ENCODE measurements at places on chromosomes 1 and 21.
A peak's percentile ranks its signal among the peaks of the same experiment; 100 is the strongest.

- no peak for DNase-seq
Measured at GRCh38 chr1:175714350-175714749, 29.0 kb downstream of the TNR start.

GRCh38 chr1:114010433-114011184 is 31.3 kb downstream of the OLFML3 start:
- DNase-seq: no peak

DNA sequence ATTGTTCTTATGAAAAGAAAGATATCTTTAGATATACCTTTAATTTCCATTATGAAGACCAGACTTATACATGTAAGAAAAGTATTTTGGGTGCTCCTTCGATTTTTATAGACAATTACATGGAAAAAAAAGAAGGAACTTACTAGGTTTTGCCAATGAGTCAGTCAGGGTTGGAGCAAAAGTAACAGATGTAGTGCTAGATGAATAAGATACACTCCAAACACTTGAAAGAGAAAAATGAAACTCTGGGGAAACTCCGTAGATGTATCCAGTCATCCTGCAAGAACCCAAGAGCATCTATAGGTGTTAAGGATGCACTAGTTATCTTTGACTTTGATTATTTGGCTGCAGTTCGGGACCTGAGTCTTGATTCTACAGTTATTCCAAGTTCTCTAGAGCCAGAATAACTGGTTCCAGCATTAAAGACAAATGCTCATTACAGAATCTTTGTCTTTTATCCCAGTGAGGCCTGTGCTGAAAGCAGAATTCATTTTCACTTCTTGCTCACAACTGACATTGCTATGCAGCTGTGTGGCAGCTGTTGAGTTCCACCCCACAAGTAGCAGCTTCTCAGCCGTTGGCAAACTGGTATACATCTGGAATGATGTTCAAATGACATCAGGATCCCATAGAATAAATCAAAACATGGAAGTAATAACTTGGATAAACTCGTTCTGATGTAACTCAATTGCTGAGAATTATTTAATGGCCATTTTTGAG is 326.1 kb downstream of the ASTN1 start:
- no peak for DNase-seq

- DNase-seq: no peak
Measured at GRCh38 chr1:30183895-30184294, 539.5 kb downstream of the MATN1 start.

- no peak for DNase-seq
Measured at GRCh38 chr1:240399381-240399780, 212.6 kb downstream of the GREM2 start.

GRCh38 chr1:210467440-210468043 is 138.8 kb downstream of the HHAT start:
- DNase-seq: no peak

- DNase-seq: peak; percentile 39
Measured at GRCh38 chr1:35929730-35930592, 944 bp upstream of the AGO3 start.

- no peak for DNase-seq
Measured at GRCh38 chr1:214801191-214801590, 198.2 kb downstream of the CENPF start.

DNA sequence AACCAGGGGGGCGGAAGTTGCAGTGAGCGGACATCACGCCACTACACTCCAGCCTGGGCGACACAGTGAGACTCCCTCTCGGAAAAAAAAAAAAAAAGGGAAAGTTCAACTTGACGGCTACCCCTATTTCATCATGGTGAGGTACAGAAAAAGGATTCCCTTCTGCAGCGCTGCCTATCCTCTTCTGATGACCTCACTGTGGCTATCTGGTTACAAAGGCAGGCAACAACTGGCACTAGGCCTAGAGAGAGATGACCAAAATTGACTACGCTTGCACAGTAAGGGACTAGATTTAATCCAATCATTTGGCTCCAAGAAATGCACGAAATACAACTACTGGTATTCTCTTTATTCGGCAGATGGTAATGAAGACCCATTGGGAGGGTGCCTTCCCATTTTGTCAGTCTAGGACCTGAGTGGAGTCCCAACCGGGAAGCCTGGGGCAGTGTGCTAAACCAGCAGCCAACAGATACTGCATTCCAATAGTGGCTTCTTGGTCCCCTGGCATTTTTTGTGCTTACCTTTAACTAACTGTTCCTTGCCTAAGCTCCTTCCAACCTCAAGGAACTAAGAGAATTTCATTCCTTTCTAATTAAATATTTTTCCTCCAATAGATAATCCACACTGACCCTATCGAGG is 36.6 kb downstream of the ITPKB start:
- DNase-seq: no peak

DNA sequence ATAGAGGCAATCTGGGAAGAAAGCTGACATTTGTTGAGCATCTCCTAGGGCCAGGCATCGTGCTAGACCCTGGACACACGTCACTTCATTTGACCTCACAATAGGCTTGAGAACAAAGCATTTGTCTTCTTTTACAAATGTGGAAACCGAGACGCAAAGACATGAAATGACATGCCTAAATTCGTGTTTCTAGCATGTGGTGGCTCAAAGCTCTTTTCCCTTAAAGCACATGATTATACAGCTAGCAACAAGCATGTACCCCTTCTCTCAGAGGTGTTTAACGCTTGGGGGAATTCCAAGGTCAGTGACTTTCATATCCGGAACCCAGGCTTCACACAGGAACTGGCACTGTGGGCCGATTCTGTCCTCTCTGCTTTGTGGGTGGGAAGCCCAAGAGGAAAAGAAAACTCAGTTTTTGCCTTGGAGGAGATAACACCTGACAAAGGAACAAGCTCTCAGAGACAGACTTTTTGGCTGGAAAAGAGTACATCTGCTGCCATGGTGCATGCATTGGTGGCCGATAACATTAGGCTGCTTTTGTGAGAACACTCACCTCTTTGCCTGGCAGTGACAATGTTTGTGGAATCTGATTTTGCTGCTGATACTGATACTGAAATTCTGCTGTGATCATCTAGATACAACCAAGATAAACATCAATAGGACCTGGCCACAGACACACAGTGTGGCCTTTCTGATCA is 15.4 kb upstream of the CD2 start:
- DNase-seq: peak; percentile 73

GRCh38 chr1:40798366-40799281 is 15.0 kb downstream of the KCNQ4 start:
- no peak for DNase-seq

GRCh38 chr1:38997034-38997900 is 6.2 kb downstream of the AKIRIN1 start:
- no peak for DNase-seq

GRCh38 chr1:86833461-86834215 is 80.3 kb downstream of the SELENOF start:
- peak; percentile 62 for DNase-seq

GRCh38 chr1:8374812-8375211 is 56.9 kb downstream of the SLC45A1 start:
- peak; percentile 41 for DNase-seq

GRCh38 chr1:3518256-3518655 is 63.8 kb downstream of the ARHGEF16 start:
- DNase-seq: peak; percentile 57

DNA sequence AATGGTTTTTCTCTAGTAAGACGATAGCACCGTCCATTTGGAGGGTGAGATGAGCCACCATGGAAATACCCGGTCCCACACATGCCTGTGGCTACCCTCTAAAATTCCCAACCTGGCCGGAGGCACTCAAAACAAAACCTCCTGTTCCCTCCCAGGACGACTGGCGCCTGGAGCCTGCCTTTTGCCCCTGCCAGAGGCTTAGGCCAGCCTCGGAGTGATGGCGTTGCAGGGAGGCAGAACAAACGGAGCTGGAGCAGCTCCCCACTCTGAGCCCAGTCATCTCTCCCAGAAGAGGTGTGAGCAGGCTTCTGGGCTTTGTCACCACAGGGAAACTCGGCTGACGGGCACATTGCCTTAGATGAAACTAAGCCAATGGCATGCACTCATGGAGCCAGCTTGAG is 213.7 kb upstream of the HOOK1 start:
- no peak for DNase-seq

DNA sequence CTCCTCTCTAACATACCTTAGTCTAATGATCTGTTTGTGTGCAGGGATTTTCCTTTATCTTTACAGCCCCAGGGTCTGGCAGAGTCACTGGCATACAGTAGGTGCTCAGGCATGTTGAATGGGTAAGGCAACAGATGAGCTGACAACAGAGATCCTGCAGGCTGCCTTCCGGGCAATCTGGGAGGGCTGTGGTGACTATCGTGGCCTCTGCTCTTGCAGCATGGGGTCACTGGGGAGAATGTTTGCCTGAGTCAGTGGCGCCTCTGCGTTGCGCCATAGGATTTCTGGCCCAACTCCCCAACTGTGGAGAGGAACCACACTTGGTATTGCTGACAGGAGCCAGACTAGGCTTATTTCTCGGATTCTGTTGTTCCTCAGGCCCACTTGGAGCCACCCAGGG is 93.8 kb downstream of the LAMC2 start:
- DNase-seq: no peak

DNA sequence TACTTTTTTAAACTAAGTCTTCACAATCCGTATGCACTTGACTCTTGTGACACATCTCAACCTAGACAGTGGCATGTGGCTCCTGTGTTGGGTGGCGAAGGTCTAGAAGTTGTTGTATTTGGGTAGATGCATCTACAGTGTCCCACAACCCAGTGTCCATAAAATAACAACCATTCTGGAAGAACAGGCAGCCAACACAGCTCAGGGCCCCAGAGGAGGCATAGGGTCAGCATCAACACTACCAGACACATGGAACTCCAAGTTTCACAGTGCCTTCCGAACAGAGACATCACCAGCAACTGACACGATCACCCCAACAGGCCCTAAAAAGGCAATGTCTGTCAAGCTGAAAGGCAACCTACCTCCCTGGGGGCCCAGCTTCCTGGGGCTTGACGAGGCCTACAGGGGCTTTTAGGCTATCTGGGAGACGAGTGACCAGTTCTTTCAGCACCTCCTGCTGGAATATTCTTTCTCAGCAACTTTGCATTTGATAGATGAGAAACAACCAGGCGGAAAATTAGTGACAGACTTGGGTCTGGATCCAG is 5.6 kb downstream of the SH3BP5L start:
- DNase-seq: peak; percentile 2

GRCh38 chr1:25906644-25907300 is 553 bp upstream of the STMN1 start:
- DNase-seq: peak; percentile 40

- DNase-seq: no peak
Measured at GRCh38 chr1:184156521-184157393, 105.2 kb downstream of the TSEN15 start.

DNA sequence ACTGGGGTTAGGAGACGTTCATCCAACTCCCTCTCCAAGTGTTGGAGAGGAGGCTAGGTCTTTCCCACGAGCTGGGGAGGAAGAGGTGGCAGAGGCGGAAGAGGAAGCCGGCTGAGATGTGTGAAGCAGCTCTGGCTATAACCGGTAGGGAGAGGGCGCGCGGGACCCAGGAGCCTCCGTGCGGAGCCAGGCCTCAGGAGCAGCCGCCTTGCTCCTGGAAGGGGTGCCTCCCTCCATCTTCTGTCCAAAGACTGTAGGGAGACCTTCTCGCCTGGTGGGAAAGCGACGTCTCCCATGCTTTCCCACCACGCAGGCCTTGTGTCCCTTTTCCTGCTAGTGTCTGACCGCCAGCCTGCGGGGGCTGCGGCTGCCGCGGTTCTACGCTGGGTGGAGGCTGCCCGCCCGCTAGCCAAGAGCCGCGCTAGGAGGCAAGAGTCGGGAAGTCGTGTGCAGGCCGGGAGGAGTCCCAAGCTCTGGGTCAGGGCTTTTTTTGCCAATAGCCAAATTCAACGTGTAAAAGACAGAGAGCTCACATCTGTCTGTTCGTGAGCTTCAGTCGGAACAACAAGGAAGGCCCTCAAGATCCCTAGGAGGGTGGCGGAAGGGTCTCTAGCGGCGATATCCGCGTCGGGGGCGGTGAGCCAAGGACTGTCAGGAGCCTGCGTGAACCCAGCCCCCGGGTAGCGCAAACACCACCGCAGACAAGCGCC is 8.4 kb upstream of the NBPF11 start:
- DNase-seq: no peak

DNA sequence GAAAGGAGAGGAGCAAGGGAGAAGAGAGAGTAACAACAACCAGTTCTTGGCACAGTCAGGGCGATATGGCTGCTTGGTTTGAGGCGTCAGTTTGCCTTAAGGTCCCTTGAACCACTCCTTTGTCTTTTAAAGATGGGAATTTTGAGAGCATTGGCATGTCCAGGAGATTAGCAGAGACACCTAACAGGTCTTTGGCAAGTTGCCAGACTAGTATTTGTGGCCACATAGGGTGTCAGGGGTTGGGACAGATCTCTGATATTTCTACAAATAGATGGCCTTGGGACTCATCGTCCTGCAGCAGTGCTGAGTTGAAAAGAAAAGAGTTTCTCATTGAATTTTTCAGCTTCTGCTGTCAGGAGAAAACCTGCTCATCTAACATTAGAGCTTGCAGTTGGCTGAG is 55.3 kb upstream of the KCND3 start:
- DNase-seq: no peak

GRCh38 chr1:29639741-29640427 is 403.6 kb downstream of the PTPRU start:
- no peak for DNase-seq

GRCh38 chr1:41730806-41731205 is 187.9 kb downstream of the HIVEP3 start:
- no peak for DNase-seq

DNA sequence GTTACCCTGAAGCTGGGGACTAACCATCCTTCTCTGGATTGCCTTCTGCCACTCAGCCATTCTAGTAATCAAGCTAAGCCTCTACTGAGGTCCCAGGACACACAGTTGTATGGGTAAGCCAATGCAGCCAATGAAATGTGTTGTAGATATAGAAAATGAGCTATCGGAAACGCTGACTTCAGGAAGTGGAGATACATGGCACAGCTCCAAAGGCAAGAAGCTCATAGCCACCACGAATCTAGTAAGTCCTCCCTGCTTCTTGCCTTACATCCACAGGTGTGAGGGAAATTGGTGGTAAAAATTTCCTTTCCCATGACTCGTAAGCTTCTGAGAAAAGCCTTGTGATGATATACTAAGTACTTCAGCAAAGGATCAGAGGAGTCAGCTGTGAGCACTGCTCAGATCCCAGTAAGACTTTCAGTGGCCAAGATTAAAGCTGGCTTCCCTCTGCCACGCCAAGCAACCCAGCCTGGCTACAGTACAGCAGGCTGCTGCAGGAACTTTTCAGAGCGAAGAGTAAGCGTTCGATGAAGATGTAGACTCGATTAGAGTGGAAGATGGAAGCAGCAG is 117.7 kb downstream of the SIM2 start:
- no peak for DNase-seq

All from activated CD4-positive, alpha-beta T cell treated with anti-CD3 and anti-CD28 coated beads, Interleukin-2, amount 50 U/mL, for 48 hours (primary cell).